ENCODE measurements at places on chromosomes 11 and 22.

- no peak for DNase-seq
Measured at GRCh38 chr11:125554038-125554437, 15.2 kb upstream of the EI24 start.

DNA sequence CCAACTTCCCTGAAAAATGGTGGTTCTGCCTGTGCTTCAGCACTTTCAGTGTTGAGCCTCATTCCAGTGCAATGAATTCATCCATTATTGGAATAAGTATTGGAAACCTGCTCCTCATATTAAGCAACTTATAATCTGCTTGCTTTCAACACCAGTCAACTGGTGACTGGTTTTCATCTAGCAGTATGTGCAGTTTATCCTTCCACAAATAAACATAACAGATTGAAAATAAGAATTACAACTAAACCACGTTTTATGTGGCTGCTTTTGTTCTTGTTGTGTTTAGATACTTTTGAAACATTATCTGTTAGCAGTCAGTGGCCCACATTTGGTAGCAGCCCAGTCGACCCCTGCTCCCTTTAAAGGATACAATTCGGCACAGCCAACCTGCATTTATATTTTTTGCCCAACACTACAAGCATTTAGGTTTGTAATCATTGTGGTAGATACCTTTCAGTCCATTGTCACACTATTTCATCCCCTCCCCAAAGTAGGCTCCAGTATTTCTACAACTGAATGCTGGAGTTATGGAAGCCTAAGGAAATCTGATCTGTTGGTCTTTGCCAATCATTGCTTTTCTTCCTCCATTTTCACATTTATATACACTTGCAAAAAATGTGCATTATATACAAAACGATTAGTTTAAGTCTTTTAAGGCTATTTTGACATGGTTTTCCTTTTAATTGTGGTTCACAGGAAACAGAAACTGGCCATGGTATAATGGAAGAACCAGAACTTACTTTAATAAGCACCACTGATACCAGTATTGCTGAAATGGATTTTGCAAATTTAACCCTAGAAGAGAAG, 13.1 kb downstream of the TAF1D start:
- DNase-seq = no peak

GRCh38 chr11:126841999-126842398, 158.6 kb downstream of the KIRREL3 start:
- no peak for DNase-seq

- DNase-seq = peak; percentile 63
Measured at GRCh38 chr11:67071420-67072284, 15.0 kb downstream of the RHOD start.

- DNase-seq = no peak
Measured at GRCh38 chr11:121566279-121567168, 113.8 kb upstream of the SORL1-AS1 start.

GRCh38 chr11:57513452-57513795, 2.1 kb downstream of the SLC43A1 start:
- no peak for DNase-seq

DNA sequence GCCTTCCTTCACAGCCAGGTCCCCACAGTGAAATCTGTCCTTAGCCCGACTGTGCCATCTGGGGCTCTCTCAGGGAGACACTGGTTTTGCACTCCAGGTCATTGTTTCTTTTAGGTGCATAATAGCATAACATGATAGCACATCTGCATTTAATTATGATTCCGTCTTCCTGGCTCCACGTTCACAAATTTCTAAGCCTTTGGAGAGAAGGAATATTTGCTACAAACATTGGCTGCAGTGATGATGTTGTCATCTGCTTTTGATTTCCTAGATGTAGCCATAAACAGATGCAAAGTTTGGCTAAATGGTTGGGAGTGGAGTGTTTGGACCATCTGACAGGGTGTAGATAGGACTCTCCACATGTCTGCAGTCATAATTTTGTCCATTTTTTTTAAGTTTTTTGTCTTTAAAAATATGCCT, 12.0 kb upstream of the CAT start:
- DNase-seq = peak; percentile 88

DNA sequence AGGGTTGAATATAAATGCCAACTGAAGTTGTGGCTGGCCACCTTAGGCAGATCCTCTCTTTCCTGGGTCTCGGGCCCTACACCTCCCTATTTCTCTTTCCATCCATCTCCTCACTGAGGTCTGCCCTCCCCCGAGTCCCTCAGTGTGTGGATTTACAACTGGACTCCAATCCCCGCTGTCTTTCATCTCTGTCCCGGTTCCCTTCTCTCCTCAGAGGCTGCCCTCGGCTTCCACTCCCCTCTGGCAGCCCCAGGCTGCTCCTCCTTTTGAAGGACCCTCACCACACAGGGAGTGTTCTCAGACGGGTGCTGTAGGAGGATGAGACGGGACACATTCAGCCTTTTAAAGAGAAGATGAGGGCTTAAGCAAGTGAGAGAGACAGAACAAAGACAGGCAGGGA, 167.1 kb downstream of the ST3GAL4 start:
- no peak for DNase-seq

DNA sequence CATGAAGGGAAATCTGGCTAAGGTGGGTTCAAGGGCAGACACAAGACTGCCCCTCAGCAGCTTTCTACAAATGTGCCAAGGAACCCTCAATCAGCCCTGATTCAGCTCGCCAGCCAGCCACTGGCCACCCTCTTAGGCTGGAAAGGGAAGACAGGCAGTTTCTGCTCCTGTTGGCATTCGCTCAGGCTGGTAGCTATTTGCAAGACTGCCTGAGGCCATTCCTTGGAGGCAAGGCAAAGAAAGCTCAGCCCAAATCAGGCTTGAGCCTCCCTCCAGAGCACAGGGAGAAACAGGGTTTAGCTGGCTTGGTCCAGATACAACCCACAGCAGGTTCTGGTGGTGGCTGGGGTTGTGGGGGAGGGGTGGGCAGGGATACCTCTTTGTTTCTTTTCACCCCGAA, 19.2 kb downstream of the TP53I11 start:
- no peak for DNase-seq

- peak; percentile 72 for DNase-seq
Measured at GRCh38 chr22:38831166-38831945, 12.5 kb downstream of the NPTXR start.

DNA sequence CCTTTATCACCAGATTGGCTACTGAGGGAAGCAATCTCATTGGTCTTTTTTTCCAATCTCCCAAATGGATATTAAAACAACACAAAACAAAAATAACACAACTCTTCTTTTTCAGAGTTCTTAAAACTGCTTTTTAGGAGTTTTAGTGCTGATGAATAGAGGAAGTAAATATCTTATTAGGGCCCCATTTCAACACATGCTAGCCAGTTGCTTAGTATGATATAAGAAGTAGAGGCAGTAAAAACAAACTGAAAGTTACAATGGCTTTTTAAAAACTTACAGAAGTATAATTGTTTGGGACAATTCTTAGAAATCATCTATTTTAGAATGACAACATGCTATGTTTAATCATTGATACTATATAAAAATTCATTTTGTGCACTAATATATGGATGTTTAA, 3.4 kb downstream of the C11orf71 start:
- DNase-seq = no peak

- DNase-seq = peak; percentile 71
Measured at GRCh38 chr11:33703788-33704187, 3.2 kb upstream of the C11orf91 start.

GRCh38 chr11:94513091-94513490, 830 bp downstream of the C11orf97 start:
- no peak for DNase-seq

GRCh38 chr11:64146036-64146955, 19.6 kb downstream of the MACROD1 start:
- peak; percentile 59 for DNase-seq

DNA sequence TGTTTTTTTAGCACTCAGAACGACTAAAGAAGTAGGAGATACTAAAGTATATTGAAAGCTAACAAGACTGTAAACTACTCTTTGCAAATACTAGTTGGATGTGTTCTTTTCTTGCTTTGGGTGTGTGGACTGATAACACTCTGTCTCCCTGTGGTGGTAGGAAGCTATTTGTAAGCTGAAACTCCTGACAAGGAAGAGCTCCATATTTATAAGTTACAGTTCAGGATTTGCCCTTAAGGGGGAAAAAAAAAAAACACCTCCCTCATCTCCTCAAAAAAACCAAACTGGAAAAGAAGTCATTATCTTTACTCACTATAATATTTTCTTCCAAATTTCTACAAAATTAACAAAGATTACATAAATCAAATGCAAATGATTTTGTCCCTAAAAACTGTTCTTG, 94.9 kb downstream of the LARGE2 start:
- no peak for DNase-seq

DNA sequence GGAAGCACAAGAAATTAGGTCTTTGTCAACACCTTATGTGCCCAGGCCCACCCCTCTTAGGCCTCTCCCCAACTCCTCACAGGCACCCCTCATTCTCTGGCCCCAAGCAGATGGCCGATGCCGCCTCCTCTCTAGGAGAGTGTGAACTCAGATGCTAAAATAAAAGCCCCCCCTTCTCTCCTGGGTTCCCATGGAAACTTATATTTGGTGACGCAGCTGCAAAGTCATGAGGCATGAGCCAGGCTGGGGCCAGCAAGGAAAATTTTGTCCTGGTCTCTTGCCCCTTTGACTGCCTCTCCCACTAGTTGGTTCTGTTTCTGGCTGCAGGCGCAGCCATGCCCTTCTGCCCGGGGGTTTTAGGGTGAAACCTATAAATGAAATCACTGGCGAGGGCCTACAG, 11.8 kb downstream of the RCOR2 start:
- peak; percentile 47 for DNase-seq

DNA sequence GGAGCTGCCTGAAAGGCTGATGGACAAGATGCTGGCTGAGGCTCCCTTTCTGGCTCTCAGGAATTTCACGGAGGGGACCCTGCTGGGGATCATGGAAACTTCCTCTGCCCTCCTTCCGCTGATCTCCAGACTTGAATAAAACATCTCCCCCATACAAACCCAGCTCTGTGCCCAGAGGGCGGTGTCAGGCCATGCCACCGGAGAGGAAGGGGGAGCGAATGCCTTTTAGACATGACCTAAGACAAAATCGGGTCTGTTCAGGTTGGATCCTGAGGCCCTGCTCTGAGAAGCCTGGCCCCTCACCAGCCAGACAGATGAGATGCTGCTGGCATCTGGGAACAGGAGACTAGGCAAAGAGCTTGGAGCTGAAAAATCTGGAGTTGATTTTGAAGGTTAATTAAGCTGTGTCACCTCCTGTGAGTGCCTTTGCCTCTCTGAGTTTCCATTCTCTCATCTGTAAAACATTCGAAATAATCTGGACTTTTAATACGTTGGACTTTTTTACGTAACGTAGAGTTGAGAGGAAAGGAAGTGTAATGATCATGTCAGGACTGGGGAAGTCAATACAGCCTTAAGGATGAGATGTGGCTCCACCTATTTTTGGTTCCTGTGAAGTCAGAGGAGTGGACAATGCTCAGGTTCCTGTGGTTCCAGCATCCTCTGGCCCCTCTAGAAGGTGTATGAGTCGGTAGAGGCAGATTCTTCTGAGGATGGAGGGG, 163.6 kb downstream of the ST3GAL4 start:
- no peak for DNase-seq

DNA sequence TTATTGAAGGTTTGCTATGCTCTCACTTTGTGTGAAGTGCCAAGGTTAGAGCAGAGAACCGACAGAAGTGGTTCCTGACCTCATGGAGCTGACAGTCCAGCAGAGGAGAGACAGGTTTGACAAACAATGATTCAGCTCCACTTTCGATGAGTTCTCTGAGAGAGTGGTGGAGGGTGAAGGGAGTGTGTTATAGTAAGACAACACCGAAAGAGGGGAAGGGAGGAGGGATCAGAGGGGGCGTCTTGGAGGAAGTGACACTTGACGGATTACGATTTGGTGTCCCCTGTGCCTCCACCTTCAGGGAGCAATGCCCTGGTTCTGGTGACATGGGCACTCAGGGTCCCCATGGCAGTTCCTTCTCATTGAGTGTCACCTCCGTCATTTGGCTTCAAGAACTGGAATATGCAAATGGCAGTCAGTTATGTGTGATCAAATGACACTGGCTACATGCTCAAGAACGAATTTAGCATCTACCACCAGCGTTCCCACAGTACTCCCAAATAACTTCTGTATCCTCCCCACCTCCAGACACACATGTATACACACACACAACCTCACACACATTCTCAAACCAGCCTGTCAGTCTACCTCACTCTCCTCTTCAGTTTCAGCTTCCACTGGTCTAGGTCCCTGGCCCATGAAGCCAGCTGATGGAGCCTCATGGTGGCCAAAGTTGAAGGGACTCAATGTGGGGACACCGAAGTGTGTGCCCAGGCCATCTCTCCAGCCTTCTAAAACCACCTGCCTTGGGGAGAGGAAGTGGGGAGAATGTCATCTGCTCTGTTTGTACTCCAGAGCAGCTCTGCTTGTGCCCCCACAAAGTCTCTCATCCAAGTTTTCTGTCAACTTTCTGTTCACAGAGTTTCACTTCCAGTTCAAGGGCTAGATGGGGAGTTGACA, 31.4 kb upstream of the NUP160 start:
- no peak for DNase-seq

- no peak for DNase-seq
Measured at GRCh38 chr22:43191831-43192230, 4.9 kb upstream of the TTLL12 start.

DNA sequence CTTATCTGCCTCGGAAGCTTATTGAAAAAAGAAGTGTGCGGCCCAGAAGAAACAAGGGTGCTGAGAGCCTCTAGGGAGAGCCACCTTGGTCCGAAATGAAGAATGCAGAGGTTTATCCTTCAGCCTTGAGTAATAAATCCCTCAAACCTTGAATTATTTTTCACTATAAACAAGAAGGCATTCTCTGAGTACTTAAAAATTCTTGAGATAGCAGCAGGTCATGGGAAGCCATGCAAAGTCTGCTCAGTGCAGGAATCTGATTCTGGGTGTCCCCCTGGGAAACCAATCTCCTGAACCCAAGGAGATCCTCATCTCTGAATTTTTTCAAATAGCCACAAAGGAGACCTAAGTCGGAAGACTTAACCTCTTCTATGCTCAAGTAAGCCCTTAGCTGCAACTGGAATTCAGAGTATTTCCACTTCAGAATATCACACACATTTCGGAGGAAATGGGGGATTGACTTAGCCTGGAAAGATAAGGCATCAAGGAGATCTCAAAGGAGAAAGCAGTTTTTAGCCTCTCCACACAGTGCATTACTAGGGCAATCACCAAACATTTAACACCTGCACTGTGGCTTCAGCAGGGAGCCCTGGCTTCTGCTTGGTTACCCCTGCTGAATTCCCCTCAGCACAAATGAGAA, 365.0 kb downstream of the ETS1 start:
- DNase-seq = no peak

DNA sequence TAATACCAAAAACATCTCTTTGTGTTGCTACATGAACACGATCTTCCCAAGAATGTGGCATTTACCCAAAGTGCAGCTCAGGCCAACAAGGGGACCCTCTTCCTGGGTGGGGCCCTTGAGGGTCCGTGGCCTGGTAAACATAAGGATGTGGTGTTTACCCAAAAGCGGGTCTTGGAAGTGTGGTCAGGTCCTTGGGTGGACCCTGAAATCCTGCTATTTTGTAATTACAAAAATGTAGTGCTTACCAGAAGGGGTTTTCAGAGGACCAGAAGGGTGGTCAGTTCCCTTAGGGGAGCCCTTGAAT, 87.8 kb upstream of the PRDM11 start:
- DNase-seq = no peak

DNA sequence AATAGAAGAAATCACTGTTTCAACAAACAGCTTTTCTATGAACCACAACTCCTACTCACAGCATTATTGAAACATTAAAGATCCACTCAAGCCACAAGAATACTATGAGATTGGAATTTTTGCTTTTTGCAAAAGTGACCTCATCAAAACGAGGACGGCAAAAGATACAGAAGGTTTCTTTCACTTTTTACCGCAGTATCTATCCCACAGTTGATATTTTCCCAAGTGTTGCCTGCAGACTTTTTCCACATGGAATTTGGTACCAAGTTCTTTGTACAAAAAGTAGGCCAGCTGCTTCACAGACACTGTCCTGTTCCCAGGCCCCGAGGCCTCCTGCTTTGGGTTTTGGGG, 204.0 kb downstream of the TBC1D22A start:
- DNase-seq = no peak

Data from GM23248 (cell line).